ENCODE measurements at places on chromosomes 3 and 15. TPM values are rescaled to one million over a fixed set of nuclear protein-coding genes. Genes with fewer than 3 reads are reported as not detected.

SLC51B gene
- total RNA-seq: not detected

GHSR gene
- total RNA-seq: not detected

SLMAP gene
- 48.7 TPM for total RNA-seq

ALDH1A2 gene
- 4.7 TPM for total RNA-seq

CTNNB1 gene
- 698 TPM for total RNA-seq

TMCO5A gene
- total RNA-seq: not detected

BFSP2 gene
- not detected for total RNA-seq

CORO2B gene
- 27.6 TPM for total RNA-seq

OR5K2 gene
- not detected for total RNA-seq

XRN1 gene
- total RNA-seq: 37.7 TPM

ONECUT1 gene
- not detected for total RNA-seq

SLC22A14 gene
- 1.5 TPM for total RNA-seq

CLDN1 gene
- 0.20 TPM for total RNA-seq

PLA2G4B gene
- 1.2 TPM for total RNA-seq

ARGFX gene
- not detected for total RNA-seq

PLA2G4F gene
- not detected for total RNA-seq

PLA2G4D gene
- total RNA-seq: not detected

C15orf62 gene
- total RNA-seq: not detected

GBE1 gene
- total RNA-seq: 233 TPM

CD86 gene
- not detected for total RNA-seq

PTX3 gene
- 340 TPM for total RNA-seq

EHD4 gene
- 20.3 TPM for total RNA-seq

CCR2 gene
- total RNA-seq: not detected

OR5H6 gene
- total RNA-seq: not detected

RAD54L2 gene
- total RNA-seq: 26.6 TPM

NOX5 gene
- total RNA-seq: 0.37 TPM

MYD88 gene
- 6.6 TPM for total RNA-seq

PRKCD gene
- total RNA-seq: 2.2 TPM

CLDN18 gene
- not detected for total RNA-seq

STARD5 gene
- 5.3 TPM for total RNA-seq

CCR9 gene
- not detected for total RNA-seq

KCNH8 gene
- not detected for total RNA-seq

LDHAL6B gene
- total RNA-seq: not detected

KBTBD13 gene
- not detected for total RNA-seq

SEMA3G gene
- total RNA-seq: 0.20 TPM

ATP13A5 gene
- total RNA-seq: not detected

SH3BP5 gene
- 29.8 TPM for total RNA-seq

P2RY1 gene
- total RNA-seq: 0.39 TPM

RBP2 gene
- not detected for total RNA-seq

EIF4E3 gene
- 2.9 TPM for total RNA-seq

ARHGEF26 gene
- 5.5 TPM for total RNA-seq
